ENCODE measurements at places on chromosomes 3 and 15. TPM values are rescaled to one million over a fixed set of nuclear protein-coding genes. Genes with fewer than 3 reads are reported as not detected.
A peak's percentile ranks its signal among the peaks of the same experiment; 100 is the strongest.

DNA sequence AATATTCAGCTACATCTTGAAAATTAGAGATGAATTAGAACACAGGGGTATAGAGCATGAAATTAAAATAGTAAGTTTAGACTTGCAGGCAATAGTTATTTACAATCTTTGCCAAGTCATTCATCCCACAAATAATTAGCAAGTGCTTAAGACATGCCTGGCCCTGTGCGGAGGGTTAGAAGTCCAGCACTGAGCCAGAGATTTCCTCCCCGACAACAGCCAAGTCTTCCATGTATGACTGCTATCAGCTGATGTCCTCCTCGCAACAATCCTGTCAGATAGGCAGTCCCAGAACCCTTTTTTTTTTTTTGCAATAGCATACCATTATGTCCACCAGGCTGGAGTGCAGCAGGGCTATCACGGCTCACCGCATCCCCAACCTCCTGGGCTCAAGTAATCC is 14.6 kb downstream of the SIN3A start:
- DNase-seq: no peak

GRCh38 chr3:105334138-105334882 is 32.4 kb upstream of the ALCAM start:
- no peak for DNase-seq

GRCh38 chr15:69138963-69139362 is 21.5 kb upstream of the GLCE start:
- DNase-seq: no peak

GRCh38 chr15:88077296-88078020 is 179.1 kb downstream of the NTRK3 start:
- no peak for DNase-seq

- DNase-seq: no peak
These were observed 437.9 kb upstream of the GOLIM4 start for GRCh38 chr3:168533600-168533999.

GRCh38 chr15:68559345-68560310 is 19.2 kb upstream of the CORO2B start:
- no peak for DNase-seq

GRCh38 chr3:118949113-118949760 is 85.4 kb downstream of the IGSF11 start:
- DNase-seq: no peak

DNA sequence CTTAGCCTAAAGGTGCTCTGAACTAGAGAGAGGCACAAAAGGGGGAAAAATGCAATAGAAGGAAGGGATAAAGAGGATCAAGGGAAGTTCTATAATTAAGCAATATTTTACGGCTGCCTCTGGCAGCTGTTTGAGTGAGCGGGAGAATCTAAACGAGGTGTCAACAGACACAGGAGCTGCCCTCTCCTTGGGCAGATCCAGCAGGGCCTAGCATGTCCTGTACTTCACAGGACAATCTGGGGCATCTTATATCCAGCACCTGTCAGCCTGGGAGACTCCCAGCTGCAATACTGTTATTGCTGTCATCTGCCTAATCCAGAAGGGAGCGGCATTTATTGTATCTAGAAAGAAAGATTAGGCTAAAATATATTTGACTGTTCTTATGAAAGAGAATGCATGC is 68.9 kb downstream of the WWTR1 start:
- no peak for DNase-seq

Gene CFAP100
- total RNA-seq: not detected

Gene GOLGA8O
- 0.13 TPM for total RNA-seq

- DNase-seq: no peak
These were observed 32.4 kb downstream of the PYDC2 start for GRCh38 chr3:191493336-191493735.

- peak; percentile 85 for DNase-seq
These were observed 16.9 kb downstream of the ABHD2 start for GRCh38 chr15:89105147-89105546.

DNA sequence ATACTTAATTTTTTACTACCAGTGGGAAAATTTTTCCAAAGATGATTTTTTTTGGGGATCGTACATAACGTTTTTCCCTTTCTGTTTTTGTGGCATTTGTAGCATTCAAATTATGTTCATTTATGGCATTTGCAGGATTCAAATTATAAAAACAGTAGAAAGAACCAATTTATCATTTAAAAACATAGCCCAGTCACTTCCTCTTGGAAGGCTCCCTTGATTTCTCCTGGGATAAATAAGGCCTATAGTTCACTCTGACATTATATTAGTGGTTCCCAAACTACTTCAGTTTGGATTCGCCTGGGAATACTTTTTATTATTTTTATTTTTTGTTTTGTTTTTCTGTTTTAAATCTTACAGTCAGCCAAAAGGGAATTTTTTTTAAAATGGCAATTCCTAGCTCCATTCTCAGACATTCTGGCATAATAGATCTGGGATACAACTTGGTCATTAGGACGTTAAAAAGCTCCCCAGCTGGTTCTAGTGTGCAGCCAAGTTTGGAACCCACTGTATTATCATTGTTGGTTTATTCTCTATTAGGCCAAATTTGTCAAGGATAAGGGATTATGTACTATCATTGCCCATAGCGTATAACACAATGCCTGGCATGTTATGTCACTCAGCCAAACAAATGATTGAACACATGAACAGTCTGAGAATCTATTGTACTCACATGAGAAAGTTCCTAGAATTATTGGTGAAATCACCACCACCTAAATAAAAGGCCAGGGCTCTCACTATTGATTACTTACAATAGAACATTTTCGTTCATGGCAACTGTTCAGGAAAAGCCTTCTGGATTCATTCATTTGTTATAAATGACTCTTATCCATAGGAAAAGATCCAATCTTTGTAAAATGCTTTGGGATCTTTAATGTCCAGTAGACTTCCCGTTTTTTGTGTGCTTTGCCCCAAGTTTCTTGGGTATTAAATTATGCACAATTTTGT is 28.9 kb downstream of the RARB start:
- DNase-seq: no peak

GRCh38 chr3:46381625-46382024 is 10.9 kb downstream of the CCR5 start:
- DNase-seq: no peak

DNA sequence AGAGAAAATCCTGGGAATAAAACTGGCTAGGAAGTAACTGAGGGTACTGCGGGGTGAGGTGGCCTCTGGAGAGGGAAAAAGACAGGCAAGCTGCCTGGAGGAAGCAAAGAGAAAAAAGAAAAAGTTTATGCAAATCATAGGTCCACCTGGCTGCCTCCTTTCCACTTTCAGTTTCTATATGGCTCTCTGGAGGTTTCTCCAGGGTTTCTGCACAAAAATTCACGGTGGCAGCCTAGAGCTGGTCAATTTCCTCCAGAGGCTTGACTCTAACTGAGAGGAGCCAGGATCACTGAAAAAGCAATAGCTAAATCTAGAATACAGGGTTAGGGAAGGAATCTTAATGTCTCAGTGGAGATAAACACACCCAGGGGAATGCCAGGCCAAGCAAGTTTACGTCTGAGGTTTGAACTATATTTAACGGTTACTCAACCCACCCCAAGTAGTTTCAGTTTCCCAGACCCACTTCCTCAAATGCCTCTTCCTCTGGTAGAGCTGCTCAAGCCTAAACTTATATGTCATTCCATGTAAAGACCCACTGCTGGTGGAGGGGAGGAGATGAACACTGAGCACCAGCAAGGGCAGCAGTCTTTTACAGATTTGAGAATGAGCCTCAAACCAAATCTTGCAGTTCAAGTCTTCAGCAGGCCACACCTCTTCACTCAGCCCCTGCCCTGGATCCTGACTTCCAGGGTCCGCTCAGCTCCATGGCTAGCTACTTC is 5.7 kb downstream of the LYSMD2 start:
- DNase-seq: no peak

Gene UROC1
- total RNA-seq: not detected

DNA sequence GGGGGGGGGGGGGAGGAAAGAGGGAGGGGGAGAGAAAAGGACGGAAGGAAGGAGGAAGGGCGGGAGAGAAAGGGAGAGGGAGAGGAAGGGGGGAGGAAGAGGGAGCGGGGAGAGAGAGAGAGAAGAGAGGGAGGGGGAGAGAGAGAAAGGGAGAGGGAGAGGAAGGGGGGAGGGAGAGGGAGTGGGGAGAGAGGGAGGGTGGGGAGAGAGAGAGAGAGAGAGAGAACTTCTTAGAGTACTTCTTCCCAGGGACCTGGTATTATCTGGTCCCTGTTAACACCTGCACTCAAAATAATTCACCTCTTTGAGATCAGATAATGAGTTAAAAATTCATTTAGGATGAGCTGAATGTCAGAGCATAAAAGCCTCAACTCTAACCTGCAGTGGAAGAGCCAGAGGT is 1.1 kb downstream of the SEC13 start:
- DNase-seq: no peak

Gene CEP97
- 6.8 TPM for total RNA-seq

Gene SI
- not detected for total RNA-seq

Gene LRRN1
- not detected for total RNA-seq

GRCh38 chr3:79973482-79973881 is 205.7 kb upstream of the ROBO1 start:
- DNase-seq: no peak

- DNase-seq: no peak
These were observed 117.2 kb upstream of the KCNMB2 start for GRCh38 chr3:178419071-178419470.

Gene CHRD
- 0.63 TPM for total RNA-seq

DNA sequence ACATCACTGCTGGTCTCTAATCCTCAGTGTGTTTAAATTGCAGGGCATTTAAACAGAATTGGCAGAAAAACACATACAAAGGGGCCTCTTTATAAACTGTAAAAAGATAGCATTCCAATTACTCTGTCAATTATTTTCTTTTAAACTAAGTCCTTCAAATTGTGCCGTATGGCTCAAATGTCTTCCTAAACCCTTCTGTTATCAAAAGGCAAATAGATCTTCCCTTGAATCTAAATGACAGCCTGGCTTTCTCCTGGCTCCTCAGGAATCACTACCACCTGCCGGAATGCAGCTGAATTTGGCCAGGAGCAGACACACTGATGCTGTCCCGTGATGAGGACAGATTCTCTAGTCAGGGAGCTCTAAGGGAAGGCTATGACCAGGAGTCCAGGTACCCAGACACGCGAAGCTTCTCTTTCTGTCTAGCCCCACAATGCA is 85.6 kb downstream of the IGF2BP2 start:
- no peak for DNase-seq

GRCh38 chr3:13666227-13666619 is 117.3 kb downstream of the FBLN2 start:
- DNase-seq: no peak

Gene C2CD4A
- 3.2 TPM for total RNA-seq

DNA sequence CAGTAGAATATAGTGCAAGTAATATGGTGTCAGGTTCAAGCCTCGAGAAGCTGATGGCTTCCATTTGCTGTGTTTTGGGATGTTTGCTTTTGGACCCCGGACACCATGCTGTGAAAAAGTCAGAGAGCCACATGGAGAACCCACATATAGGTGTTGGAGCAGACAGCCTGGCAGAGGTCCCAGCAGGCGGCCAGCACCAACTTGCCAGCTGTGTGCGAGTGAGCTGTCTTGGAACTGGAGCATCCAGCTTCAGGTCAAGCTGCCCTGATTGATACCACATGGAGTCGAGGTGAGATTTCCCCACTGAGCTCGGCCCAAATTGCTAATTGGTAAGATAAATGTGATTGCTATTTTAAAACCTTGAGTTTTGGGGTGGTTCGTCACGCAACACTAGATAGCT is 185.7 kb upstream of the TBL1XR1 start:
- DNase-seq: no peak

Gene FSTL1
- total RNA-seq: 95.3 TPM

Gene RGMA
- total RNA-seq: under 0.01 TPM

DNA sequence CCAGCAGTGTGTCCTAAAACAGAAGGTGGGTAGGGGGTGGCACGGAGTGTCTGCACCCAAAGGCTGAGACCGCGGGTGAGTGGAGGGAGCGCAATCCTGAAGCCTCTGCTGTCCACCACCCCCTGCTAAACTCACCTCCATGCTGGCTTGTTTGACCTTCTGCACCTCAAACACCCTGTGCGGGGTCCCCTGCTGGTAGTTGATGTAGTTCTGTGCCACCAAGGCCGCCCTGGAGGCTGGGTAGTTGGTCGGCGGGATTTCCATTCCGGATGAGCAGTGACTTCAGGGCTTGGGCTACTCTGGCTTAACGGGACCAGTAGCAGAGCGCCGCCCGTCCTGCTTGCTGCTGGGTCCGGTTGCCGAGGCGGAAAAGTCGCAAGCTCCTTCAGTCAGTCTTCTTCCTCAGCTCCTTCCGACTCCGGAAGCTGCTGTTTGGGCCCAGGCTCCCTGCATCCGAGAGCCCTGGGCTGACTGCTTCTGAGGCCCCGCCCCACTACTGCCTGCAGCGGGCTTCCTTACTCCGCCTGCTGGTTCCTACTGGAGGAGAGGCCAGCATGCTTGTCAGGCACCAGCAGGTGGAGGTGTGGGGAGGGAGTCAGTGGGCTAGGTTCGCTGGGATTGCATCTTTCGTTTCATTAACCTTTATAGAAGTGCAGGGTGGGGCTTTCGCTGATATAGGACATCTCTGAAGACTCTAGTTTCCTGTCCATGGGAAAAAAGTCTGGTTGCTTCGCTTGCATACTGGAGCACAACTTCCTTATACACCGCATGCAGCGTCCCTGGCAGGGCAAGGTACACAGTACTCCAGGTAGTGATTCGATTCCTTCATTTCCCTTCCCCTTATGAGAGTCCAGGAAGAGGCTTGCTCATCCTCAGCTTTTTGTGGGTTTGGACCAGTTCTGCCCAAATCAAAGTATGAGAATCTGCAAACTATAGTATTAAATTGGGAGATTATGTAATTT is at the start of gene LXN:
Gene LXN, minus strand, starts transcription at position 434 of the 962 bp plus-strand sequence. Its CDS starts 170 bp downstream, at position 264.
- peak; percentile 87 for DNase-seq

DNA sequence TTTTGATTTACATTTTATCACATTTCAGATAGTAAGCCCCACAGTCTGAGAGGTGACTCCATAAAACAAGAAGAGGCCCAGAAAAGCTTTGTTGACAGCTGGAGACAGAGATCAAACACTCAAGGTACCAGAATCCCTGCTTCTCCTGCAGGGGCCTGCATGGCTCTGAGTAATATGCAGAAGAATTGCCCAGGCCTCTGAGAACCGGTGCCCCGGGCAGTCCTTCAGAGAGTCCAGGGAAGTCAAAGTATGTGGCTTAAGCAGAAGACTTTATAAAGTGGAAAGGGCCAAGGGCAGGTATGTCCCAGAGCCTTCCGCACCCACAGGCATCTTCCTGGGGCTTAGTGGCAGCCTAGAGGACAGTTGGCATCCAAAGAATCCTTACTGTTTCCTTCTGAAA is 12.8 kb downstream of the ATRIP start:
- DNase-seq: no peak

Gene MRAS
- 11.4 TPM for total RNA-seq

Gene SLC35G2
- total RNA-seq: 25.2 TPM

Gene PRR23C
- not detected for total RNA-seq

Gene PLIN1
- total RNA-seq: not detected

DNA sequence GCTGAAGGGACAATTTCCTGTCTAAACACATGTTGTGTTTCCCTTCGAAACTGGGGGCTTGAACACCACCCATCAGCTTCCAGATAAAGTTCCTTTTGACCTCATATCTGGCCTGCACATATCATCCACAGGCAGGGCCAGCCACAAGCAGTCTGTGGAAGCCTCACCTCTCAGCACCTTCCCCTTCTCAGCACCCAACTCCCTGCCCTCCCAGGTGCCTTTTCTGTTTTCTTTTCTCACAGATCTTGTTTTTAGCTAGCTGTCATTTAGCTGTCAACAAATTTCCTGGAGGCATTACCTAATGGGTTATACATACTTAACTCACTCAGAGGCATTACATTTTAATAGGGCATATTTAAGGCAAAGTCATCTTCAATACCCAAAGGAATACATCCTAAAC is 93.9 kb downstream of the SEMA6D start:
- no peak for DNase-seq

All from dermis microvascular lymphatic vessel endothelial cell (primary cell).